Daoy (cell line): ENCODE measurements at places on chromosomes 3 and 15. TPM values are rescaled to one million over a fixed set of nuclear protein-coding genes. Genes with fewer than 3 reads are reported as not detected.

CLDN11 gene
- 14.9 and 15.8 TPM in 2 replicates for total RNA-seq

B3GALNT1 gene
- 23.1 and 28.4 TPM in 2 replicates for total RNA-seq

TGM4 gene
- 0.17 and 0.51 TPM in 2 replicates for total RNA-seq

DNA sequence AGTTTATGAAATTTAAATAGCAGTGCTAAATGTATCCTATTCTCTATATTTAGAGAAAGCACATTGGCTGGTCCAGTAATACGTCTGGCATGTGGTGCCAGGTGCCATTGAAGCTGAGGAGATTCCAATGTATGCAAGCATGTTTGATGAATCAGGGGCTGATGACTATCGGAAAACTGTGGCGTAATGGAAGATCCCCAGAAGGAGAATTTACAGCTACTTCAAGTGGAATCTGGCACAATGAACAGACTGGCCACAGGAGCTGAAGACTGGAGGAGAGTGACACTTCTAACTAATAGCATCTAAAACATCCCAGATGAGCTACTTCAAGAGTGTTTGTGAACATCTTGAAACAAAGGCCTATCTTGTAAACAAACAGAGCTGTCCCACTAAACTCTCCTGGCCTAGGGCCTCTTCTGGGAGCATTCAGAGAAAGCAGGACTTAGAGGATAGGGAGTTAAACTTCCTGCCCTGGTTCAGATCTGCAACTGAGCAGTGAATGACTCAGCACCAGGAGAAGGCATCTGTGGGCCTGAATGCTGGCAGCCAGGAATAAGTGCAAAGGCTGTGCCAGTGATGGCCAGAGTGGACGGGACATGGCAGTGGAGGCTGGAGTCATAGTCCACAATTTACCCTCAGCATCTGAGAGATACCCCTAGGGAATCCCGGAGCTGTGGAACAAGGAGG is 15.2 kb upstream of the ACTC1 start:
- peak; percentile 57 for DNase-seq

- no peak for DNase-seq
Observed at GRCh38 chr3:156358232-156358631, 196.7 kb downstream of the SSR3 start.

DNA sequence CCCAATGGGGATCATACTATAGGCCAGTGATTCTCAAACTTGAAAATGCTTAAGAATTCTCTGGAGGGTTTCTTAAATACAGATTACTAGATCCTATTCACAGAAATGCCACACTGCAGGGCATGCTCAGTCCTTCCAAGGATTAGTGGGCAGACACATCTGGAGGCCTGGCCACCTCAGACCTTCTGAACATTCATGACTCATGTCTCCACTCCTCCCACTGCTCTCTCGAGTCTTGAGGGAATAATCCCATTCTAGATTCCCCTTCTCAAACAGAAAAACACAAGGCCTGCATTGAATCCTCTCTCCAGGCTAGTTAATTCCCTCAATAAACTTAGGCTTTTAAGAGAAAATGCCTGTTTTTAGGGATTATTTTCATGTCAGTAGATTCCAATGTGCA is 22.1 kb downstream of the ZNF621 start:
- peak; percentile 56 for DNase-seq

DNA sequence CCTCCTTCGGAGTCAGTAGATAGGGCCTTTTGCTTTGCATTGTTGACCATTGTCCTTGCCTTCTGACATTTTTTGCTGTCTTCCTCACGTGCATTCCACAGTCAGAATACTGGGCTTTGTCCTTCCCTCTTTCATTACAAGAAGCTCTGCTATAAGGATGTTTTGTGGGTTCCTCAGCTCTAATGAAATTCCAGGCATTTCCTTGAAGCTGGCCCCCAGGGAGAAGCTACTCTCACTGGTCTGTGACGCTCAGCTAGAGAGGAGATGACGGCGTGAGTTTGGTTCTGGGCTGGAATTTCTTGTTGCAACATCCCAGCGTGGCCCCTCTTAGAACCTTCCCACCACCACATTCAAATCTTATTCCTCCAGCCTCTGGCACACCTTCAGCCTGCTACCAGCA is 210.2 kb downstream of the TJP1 start:
- DNase-seq = peak; percentile 62
